ENCODE measurements at places on chromosomes 13 and 19. TPM values are rescaled to one million over a fixed set of nuclear protein-coding genes. Genes with fewer than 3 reads are reported as not detected.

KRTDAP gene
- total RNA-seq = 3.1 TPM

ZNF415 gene
- 6.3 TPM for total RNA-seq

COLGALT1 gene
- total RNA-seq = 74.0 TPM

COMP gene
- total RNA-seq = not detected

SSBP4 gene
- 44.5 TPM for total RNA-seq

GNG7 gene
- under 0.01 TPM for total RNA-seq

GSX1 gene
- not detected for total RNA-seq
